Fibroblast of skin of left quadriceps (primary cell): ENCODE measurements at places on chromosomes 2 and 18.

DNA sequence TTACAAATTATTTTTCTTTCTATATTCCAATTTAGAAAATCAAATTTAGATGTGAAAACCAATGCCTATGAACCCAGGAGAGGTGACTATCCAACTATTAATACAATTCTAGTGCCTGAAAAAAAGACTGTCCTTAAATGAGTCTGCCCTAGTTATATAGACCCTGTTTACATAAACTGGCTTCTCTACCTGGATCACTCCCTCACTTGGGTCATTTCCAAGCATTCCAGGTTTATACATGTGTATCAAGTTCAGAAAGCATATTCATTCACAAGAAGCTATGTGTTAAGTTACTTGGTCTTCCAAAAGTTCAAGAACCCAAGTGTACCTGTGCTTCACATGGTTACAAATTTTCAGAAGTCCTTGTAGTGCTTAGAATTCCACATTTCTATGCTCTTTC lies 8.3 kb downstream of the ZNF385B start:
- no peak for DNase-seq

DNA sequence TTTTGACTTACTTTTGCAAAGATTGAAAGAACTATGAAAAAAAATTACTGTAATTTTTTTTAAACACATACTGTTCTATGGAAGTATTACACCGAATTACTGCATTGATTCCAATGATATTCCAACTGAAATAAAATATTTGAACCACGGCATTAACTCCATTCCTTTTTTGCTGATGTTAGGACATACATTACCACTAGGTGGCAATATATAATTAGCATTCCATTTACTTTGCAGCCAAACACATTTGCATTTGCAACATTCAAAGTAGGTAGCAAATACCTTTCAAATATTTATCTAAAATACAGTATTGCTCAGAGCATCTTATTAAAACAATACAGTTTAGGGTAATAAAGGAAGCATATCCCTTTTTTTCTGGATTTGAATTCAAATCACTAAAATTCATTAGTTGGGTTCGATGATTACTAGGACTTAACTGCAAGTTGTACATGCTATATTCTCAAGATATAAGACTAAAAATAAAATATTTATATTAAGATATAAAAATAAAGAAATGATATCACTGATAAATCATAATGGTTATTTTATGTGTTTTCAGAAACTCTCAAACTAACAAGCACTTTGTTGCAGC lies 31.3 kb downstream of the LANCL1 start:
- DNase-seq, result no peak

DNA sequence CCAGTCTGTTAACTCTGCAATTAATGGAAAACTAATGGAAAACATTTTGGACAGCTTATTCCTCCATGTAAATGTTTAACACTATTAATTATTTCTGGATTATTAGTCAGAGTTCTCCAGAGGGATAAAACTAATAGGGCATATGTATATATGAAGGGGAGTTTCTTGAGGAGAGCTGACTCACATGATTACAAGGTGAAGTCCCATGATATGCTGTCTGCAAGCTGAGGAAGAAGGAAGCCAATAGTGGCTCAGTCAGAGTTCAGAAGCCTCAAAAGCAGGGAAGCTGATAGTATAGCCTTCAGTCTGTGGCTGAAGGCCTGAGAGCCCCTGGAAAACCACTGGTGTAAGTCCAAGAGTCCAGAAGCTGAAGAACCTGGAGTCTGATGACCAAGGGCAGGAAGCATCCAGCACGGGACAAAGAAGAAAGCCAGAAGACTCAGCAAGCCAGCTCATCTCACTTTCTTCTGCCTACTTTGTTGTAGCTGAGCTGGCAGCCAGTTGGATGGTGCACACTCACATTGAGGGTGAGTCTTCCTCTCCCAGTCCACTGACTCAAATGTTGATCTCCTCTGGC lies 136.0 kb downstream of the PTH2R start:
- DNase-seq, result no peak

DNA sequence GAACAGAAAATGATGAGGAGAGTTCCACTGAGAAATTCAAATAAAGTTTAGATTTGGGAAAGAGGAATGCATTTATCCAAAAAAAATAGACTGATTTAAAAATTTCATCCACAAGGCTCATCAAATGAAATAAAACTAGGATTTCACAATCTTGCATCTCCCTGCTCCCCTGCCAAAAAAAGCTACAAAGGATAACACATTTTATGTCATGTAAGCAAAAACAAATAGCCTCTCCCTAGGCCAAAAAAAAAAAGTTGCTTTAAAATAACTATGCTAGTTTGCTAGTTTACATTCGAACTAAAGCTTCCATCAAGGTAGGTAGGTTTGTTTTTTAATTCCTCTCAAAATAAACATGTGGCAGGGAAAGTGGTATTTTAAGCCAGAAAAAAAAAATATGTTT lies 465.5 kb upstream of the ID2 start:
- no peak for DNase-seq

GRCh38 chr2:27307545-27308358 lies 493 bp downstream of the UCN start:
- DNase-seq, result no peak

DNA sequence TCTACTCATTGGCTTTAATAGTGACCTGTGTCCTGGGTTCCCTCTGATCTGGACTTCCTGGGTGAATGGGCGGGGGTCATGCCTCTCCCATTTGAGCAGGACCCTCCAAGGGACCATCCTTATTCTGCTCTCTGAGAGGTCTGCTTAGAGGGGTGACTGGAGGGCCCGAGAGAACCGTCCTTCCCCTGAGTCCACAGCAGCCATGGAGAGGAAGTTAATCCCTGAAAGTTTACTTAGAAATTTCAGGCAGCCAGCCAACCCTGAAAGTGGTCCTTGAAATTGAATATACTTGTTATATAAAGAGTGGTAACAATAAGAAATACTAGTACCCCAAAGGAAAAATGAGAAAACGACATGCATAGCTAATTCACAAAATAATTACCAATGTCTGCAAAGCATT lies 226.1 kb downstream of the DYSF start:
- no peak for DNase-seq

- no peak for DNase-seq
Measured at GRCh38 chr18:3726238-3726951, 276.4 kb downstream of the TGIF1 start.

- DNase-seq, result peak; percentile 79
Measured at GRCh38 chr2:47488870-47489584, 86.1 kb downstream of the MSH2 start.

- no peak for DNase-seq
Measured at GRCh38 chr18:75827751-75828287, 400.3 kb upstream of the SMIM21 start.

DNA sequence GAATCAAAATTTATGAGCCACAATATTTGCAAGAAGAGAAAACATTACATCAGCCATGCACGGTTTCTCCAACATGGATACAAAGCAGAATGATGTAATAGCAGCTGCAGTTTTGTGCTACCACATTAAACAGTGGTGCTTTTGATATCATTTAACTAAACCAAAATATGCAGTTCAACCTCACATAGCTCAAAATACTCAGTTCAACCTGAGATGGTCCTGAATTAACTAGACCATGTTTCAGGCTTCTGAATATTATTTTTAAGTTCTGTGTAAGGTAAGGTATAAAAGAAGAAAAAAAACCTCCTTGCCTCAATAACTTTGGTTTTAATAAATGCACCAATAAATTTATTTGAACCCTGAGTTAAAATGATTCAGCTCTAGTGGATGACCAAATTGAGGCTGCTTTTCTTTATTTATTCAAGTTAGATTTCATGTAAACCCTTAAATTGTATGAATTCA lies 18.8 kb upstream of the TSPYL6 start:
- peak; percentile 80 for DNase-seq

DNA sequence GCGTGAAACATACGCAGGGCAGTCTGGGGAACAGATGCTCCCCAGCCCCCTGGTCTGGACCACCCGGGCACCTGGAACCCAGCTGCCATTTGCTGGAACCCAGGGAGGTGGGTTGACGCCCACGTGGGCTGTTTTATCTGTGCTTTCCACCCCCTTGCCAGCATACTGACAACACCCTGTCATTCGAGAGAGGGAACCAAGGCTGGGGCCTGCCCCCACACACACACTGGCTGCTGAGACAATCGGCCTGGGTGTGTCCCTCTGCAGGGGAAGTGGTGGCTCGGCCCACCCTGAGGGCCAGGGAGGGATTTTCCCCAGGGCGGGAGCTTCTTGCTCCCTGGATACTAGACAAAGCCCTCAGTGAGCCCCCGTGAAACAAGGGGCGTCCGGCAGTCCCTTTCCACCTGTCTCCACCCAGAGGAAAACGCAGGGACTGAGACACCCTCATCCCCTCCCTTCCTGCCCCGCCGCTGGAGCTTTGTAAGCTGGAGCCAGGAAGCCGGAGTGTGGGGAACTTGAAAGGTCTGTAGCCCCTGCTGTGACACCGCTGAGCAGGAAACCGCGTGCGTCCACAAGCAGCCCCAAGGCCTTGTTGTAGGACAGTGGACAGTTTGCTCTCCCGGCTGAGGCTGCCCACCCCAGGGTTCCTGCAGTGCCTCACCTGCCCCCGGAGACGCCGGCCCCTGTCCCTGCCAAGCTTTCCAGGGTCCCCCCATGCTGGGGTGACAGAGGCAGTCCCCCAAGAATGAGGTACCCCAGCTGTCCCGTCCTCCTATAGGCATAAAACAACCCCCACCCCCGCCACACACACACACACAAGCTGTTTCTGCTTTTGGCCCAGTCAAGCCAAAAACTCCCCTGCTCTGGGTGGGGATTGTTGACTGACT lies 14.1 kb upstream of the KLF11 start:
- DNase-seq, result no peak

DNA sequence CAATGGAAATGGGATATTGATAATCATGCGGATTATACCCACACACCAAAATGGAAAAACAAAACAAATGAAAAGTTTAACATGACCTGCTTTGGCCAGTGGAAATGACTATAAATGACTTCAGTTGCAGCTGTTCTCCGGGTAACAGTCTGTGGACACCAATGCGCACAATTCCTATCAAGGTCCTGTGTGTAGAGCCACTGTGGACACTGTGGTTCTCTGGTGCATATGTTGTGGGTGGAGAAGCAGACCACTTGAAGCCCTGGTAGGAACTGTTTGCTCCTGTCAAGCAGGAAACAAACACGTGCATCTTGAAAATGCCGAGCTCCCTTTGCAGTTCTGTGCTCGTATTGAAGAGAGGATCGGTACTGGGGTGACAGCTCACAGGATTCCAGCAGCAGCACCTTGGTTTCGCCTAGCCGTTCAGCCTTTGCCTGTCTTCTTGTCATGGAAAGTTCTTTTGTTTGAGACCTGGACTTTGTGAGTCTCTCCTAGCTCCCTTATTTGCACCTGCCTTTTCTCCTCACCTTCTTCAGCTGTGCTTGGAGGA lies 32.9 kb downstream of the NCK2 start:
- no peak for DNase-seq

GRCh38 chr2:120541553-120541932 lies 194.1 kb upstream of the GLI2 start:
- DNase-seq, result no peak
